T-helper 17 cell (primary cell): ENCODE measurements at places on chromosomes 2 and 18. TPM values are rescaled to one million over a fixed set of nuclear protein-coding genes. Genes with fewer than 3 reads are reported as not detected.

DNA sequence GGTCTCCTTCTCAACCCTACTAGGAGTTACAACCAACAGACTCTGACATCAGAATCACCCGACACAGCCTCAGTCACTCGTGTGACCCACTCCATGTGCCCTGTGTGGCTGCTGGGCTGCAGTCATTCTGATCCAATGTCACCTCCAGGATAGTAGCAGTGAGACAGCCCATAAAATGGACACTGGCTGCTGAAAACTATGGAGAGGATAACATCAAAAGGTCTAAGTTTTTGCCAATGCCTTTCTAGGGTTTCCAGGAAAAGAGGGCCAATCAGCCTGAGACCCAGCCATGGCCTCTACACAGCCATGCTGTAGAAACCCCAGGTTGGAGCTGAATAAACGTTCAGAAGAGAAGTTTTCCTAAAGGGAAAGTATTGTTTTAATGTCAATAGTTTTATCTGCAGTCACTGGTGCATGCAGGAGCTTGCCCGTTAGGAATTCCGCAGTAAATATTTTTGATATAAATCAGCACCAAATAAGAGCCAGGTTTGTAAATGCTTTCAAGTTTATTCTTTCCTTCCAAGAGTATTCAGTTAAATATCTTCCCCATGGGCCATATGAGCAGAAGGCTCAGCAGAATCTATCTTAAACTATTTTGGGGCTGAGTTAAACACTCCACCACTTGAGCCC, 92.2 kb upstream of the PID1 start:
- H3K27me3 ChIP-seq = no peaks in the 10 kb centered on the region
- DNase-seq = no peak
- H3K4me3 ChIP-seq = no peak overlapping the region
- no peak overlapping the region for H3K27ac ChIP-seq

DNA sequence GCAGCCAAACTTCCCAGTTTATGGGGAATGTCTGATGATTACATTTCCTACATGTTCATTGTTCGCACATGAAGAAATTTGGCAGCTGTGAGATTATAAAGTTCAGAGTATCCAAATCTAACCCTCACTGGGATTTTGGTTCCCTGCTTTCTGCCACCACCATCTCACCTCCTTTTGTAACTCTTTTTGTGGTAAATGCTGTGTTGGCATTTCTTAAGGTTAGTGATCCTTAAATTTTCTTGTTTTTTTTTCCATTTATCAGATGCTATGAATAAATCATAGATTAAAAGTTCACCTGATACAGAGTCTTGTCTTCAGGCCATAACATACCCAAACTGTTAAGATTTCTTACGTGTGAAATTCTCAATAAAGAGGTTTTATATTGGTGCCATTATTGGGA, 8.5 kb upstream of the TBR1 start:
- no peak for DNase-seq
- no peak overlapping the region for H3K27ac ChIP-seq
- H3K4me3 ChIP-seq = no peak overlapping the region
- no peaks in the 10 kb centered on the region for H3K4me1 ChIP-seq

DNA sequence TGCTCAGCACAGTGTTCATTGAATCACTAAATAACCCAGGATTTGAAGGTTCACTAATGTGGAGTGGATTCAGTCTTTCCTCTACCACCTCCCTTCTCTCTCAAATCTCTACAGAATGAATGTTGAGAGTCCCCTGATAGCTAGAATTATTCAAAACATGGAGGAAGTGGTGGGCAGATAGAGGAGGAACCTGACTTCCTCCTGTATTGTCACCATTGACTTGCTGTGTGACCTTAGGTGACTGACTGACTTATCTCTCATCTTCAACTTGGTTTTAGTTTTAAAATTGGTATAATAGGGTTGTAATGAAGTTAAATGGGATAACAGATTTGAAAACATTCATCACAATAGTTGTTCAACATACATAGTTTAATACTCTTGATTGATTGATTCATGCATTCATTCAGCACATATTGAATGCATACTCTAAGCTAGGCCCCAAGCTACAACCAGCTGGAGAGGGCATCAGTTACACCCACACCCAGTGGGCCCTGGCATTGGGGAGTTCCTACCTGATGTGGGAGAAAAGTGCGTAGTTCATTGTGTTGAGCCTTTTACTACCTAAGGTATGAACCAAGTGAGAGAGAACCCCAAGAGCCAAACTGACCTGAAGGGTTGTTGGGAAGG, 96.0 kb downstream of the WDR7 start:
- no peaks in the 10 kb centered on the region for H3K36me3 ChIP-seq
- DNase-seq = no peak
- H3K27ac ChIP-seq = peak overlapping the region; percentile 89
- H3K27me3 ChIP-seq = no peaks in the 10 kb centered on the region

DNA sequence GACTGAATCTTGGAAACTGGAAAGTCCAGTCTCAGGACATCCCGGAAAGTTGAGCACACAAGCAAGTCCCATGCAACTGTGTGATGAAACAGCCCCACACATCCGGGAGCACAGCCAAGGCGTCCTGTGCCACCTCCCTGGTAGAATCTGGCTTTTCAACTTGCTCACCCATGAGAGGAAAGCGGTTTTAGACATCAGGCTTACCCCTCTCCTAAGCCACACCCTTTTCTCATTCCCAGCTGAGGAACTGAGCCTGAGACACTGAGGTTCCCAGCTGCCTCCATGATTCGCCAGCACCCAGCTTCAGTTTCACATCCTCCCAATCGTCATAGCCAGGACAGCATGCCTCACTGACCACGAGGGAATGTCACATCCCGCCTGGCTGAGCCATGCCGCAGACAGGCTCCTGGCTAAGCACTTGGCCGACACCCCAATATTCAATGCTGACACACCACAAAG, 60.3 kb downstream of the STEAP3 start:
- no peaks in the 10 kb centered on the region for H3K27me3 ChIP-seq
- no peak for DNase-seq
- no peaks in the 10 kb centered on the region for H3K4me1 ChIP-seq
- no peak overlapping the region for H3K27ac ChIP-seq

- H3K36me3 ChIP-seq = no peaks in the 10 kb centered on the region
- no peaks in the 10 kb centered on the region for H3K27me3 ChIP-seq
- H3K4me3 ChIP-seq = no peak overlapping the region
- H3K4me1 ChIP-seq = peaks cover under 1% of the 10 kb centered on the region
Measured at GRCh38 chr18:3233433-3234168, 13.8 kb upstream of the MYOM1 start.

The KCNG2 gene
- not detected for total RNA-seq

The CD28 gene
- total RNA-seq = 174 TPM
